ENCODE measurements at places on chromosomes 12 and 14.

- no peak for DNase-seq
These were observed 16.7 kb upstream of the ZDHHC22 start for GRCh38 chr14:77158175-77158881.

DNA sequence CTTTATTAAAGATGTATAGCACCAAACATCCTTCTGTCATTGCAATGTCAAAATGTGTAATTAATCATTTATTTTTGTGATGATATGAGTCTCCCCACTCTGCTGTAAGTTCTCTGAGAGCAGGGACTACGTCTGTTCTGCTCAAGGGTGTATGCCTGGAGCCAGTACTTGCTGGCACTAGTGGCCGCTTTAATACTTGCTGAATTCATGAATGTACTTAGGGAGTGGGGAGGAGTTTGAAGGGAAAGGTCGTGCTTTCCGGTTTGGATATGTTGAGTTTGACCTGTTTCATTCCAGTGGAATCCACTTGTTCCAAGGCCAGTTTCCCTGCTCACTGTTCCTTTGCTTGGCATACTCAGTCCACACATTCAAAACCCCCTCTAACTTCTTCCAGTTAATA is 1.9 kb upstream of the DCAF5 start:
- DNase-seq: no peak

DNA sequence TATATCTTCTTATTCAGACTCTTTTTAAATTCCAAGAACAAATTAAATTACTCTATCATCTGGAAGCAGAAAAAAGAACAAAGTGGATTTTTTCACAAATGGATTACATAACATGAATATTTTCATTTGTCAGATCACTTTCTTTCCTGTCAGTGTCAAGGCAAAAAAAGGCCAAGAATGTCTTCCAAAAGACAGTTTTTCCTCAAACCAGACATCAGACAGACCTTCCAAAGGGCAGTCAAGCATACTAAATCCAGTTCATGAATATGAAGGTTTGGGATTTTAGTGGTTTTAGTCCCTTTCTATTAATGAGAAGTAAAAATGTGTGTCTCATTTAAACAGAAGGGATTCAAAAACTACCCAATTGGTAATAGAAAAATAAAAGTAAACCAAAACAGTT is 336.0 kb downstream of the CEP128 start:
- no peak for DNase-seq

DNA sequence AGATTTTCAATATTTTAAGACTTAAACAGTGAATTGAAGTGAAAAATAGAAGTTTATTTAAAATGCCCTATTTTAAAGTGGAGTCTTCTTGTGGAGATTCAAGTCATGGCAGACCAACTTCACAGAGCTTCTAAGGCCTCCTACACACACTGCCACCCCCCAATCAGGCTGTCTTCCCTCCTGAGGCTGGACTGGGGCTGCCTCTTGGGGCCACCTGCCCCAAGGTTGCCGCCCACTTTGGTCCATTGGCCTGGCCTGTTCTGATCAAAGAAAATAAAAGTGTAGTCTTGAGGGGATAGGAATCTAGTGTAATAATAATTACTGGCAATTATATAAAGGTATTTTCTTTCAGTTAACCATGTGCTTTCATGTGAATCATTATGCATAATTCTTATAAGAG is 1.3 kb downstream of the GOLT1B start:
- DNase-seq: no peak

DNA sequence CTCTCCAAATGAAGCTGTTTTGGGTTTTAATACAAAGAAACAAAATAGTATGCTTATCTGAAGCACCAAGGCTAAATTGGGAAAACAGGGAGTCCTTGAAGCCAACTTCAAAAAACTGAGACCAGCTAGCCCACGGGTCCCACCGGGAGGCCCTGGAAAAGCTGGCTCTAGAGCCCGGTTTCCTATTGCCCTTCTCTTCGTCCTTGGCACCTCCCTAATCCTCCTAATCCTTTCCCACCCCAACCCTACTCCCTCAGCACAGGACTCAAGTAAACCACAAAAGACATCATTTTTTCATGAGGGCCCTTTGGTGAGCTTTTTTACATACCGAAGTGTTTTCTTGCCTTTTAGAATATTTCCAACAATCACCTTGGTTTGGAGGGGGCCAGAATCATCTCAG is 11.3 kb downstream of the LRRC74A start:
- DNase-seq: no peak

DNA sequence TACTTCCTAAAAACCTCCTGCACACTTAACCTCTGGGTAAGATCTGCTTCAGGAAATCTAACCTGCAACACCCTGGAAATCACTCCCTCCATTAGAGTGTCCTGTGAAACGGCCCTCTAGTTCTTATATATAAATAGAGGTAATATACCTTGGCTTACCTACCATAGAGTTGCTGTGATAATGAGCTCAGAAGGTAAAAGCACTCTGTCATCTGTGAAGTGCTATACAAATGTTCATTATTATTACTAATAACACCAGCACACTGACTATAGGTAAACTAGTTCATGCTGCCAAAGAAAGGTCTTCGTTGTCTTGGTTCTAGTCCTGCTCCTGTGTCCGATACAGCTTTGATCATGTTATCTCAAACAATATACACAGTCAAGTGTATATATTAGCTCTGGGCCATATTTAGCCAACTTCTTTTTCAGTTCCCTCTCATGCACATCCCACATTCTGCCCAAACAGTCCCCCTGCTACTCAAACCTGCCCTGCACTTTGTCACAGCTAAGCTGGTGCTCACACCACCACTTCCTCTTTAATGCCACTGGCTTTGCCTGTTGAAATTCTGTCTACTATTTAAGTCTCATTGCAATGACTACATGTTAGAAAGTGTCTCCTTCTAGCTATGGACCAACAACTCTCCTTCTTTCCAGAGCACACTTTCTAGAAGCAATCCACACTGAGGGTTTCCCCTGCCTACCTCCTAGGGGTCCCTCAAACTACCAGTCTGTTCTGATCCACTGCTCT is 5.1 kb downstream of the E2F7 start:
- DNase-seq: no peak

DNA sequence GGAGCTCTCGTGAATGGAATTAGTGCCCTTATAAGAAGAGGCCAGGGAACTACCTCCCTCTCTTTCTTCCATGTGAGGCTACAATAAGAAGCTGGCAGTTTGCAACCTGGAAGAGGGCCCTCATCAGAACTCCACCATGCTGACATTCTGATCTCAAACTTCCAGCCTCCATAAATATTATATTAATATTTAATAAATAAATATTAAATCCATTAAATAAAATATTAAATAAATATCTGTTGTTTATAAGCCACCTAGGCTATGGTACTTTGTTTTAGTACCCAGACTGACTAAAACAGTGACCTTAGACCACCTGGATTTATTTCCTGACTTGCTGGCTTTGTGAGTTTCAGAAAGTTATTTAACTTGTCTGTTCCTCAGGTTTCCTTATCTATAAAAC is 49.9 kb downstream of the ZNF641 start:
- no peak for DNase-seq

GRCh38 chr12:42990387-42990786 is 400.8 kb upstream of the PRICKLE1 start:
- no peak for DNase-seq

DNA sequence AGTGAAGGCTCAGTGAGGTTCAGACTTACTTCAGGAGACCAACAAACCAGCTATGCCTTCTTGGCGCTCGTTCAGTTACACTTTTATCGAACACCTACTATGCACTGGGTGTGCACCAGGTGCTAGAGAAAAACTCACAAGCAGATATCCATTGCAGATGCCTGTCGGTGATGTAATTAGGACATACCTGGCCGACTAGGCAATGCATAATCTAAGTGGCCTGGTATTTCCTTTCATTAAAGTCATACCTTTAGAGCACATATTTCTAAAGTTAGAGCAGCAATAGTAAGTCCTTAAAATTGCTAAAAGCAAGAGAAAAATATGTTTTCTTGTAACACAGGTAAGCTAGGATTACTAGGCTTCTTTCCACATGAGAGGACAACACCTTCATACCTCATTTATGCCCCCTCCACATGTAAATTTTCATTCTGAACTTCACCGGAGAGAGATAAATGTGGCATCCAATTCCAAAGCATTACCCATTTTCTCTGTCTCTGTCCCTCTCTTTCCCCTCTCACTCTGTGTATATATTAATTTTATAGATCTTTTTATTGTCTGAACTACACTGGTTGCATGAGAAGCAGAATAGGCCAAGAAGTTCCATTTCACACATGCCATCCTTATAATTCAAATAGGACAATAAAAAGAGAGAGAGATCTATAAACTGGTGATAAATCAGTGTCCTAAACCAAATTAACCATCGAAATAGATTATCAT is 242.2 kb downstream of the SPTSSA start:
- no peak for DNase-seq

- DNase-seq: no peak
These were observed 409.9 kb downstream of the AEBP2 start for GRCh38 chr12:19849208-19849607.

GRCh38 chr14:89140326-89140725 is 276.7 kb downstream of the FOXN3 start:
- DNase-seq: no peak

DNA sequence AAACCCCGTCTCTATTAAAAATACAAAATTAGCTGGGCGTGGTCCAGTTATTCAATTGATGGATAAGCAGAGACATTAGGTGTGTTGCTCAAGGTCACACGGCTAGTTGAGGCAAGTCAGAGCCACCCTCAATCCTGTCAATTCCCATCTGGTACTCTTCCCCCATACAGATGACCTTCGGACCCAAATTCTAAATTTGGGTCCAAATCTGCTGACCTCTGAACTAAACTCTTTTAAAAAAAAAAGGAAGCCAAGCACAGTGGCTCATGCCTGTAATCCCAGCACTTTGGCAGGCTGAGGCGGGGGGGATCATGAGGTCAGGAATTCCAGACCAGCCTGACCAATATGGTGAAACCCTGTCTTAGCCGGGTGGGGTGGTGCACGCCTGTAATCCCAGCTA is 23.9 kb downstream of the GCN1 start:
- DNase-seq: no peak

DNA sequence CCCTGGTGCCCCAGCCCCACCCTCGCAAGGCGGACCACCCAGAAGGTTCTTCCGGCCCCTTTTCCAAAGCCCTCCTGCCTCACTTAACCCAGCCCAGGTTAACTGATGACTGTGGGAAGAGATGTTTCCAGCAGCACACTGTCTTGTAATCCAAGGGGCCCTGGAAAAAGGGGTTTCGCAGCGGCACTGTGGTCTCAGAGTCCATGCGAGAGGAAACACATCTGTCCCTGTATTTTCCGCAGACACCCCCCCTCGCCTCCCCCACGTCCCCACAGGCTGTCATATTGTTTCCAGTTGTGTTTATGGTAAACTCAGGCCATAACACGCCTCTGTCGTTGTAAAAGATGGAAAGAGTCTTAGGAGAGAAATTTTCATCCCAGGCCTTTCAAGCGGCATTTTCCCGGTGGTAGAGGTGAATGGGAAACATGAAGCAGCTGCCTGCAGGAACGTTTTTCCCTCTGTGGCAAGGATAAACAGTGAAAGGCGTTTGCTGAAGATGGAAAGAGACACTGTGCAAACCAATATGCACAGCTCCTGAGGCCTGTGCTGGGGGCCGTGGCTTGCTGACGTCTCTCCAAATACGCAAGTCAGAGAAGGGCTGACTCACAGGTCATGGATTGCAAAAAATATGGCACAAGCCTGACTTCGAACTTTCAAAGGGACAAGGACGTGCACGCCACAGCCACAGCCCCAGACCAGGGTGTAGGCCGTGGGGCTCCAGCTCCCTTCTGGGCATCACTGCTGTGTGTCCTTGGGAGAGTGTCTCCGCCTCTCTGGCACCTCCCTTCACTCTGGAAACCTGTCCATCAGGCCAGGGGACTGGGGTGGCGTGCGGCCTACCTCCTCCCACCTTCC is 22.5 kb upstream of the FZD10 start:
- DNase-seq: no peak

- DNase-seq: no peak
These were observed 55.7 kb upstream of the OVCH1 start for GRCh38 chr12:29552994-29553748.

- no peak for DNase-seq
These were observed 894 bp downstream of the KRT8 start for GRCh38 chr12:52903855-52904508.

GRCh38 chr14:33717866-33718265 is 233.0 kb downstream of the EGLN3 start:
- no peak for DNase-seq

DNA sequence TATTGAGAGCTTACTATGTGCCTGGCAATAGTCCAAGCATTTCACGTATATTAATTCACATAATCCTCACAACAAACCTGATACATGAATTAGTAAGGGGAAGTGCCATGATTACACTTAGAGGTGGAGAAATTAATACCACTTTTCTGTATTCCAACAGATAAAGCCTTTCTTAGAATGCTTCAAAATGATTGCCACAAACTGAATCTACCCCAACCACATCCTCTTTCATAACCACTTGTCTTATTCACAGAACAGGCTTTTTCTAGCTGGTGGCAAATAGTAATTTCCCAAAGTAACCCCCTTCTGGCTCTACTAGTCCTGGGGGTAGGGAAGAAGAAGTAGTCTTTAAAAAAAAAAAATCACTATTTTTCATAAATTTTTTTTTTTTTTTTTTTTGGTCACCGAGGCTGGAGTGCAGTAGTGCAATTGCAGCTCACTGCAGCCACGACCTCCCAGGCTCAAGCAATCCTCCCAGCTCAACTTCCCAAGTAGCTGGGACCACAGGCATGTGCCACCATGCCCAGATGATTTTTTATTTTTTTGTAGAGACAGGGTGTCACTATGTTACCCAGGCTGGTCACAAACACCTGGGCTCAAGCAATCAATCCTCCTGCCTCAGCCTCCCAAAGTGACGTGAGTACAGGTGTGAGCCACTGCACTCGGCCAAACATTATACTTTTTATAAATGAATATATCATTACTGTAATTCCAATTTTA is 59.0 kb upstream of the ARID2 start:
- DNase-seq: no peak

GRCh38 chr12:77494296-77494695 is 336.4 kb upstream of the NAV3 start:
- DNase-seq: no peak

Measured in stimulated activated CD4-positive, alpha-beta T cell treated with anti-CD3 and anti-CD28 coated beads, Interleukin-15, amount 100 ng/mL, for 48 hours (primary cell).